ENCODE measurements at places on chromosomes 7 and 10. TPM values are rescaled to one million over a fixed set of nuclear protein-coding genes. Genes with fewer than 3 reads are reported as not detected.

The BRAF gene
- 11.2 TPM for total RNA-seq

The ACTR3C gene
- total RNA-seq: 5.4 TPM

The PTPRN2 gene
- total RNA-seq: 1.9 TPM

The AGR2 gene
- not detected for total RNA-seq

The CAV2 gene
- total RNA-seq: 400 TPM
